ENCODE measurements at places on chromosomes 13 and 19. TPM values are rescaled to one million over a fixed set of nuclear protein-coding genes. Genes with fewer than 3 reads are reported as not detected.

NKPD1 gene
- total RNA-seq: not detected

ZNF607 gene
- 6.3 TPM for total RNA-seq

FXYD1 gene
- total RNA-seq: 579 TPM

SKA3 gene
- not detected for total RNA-seq

DNA sequence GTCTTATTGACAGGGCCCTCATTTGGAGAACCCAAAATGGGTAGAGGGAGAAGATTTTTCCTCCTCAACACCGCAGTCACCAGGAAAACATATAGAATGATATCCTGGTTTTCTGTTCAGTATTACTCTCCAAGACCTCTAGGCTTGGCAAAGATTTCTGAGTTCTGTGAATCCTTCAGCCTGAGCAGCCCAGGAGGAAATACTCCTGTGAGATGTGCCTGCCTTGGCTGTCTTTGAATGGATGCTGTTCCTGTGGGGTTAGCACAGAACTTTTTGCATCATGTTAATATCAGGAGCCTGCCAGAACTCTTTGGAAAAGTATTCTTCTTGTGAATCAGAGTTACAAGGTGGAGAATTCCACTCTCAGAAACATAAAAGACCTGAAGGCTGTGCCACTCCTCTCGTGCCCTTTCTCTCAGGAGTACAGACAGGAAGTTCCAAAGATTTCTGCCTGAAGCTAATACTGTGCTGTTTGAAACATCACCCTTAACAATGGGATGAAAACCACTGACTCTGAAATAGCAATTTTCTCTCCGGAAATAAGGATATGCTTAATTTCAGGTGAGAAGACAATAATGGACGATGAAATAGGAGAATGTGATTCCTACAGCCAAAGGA lies 520.1 kb upstream of the NBEA start:
- DNase-seq: no peak
- peaks cover 4% of the 10 kb centered on the region for H3K4me1 ChIP-seq
- H3K36me3 ChIP-seq: no peaks in the 10 kb centered on the region
- no peak overlapping the region for H3K4me3 ChIP-seq

DNA sequence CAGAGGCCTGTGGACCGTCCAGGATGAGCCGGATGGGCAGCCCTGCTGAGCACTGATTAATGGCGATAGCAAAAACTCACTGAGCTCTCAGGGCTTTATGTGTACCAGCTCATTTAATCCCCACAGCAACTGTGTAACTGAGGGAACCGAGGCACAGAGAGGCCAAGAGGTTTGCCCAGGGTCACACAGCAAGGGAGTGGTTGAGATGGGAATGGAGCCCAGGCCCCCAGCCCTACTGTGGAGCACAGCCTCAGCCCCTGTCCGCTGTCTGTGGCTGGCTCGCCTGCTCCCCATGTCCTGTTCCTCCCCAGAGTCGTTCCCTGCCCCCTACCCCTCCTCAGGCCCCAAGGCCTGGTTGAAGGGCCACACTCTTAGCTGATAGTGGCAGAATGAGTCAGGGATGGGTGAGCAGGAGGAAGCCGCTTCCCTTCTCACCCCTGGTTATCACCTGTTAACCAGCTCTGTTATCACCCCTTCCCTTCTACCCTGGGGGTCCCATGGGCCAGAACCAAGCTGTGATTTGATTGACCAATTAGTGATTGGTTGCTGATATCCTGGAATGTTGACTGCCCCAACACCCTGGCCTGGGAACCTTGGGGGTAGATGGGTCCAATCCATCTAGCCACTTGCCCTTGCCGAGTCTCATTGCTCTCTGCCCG lies 21.2 kb downstream of the CAPN12 start:
- H3K27ac ChIP-seq: peak overlapping the region; percentile 88
- DNase-seq: no peak
- H3K4me1 ChIP-seq: peaks cover 77% of the 10 kb centered on the region
- peaks cover 71% of the 10 kb centered on the region for H3K36me3 ChIP-seq
- H3K4me3 ChIP-seq: no peak overlapping the region
